ENCODE measurements at places on chromosomes 3 and 15. TPM values are rescaled to one million over a fixed set of nuclear protein-coding genes. Genes with fewer than 3 reads are reported as not detected.

DNA sequence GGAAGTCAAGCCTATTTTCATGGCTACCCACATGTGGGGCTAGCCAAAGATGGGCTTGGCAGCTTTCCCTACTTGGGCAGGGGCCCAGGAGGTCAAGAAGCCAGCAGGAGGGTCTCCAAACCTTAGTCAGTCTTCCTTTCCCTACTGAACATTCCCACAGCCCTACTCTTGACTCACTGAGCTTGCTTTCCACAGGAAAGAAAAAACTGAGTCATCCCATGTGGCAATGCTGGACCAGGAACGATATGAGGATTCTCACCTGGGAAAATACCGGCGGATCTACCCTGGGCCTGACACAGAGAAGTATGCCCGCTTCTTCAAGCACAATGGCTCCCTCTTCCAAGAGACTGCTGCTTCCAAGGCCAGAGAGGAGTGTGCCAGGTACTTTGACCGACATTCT is 3.7 kb upstream of the NGRN start:
- peak; percentile 71 for DNase-seq

GRCh38 chr15:76223521-76223920 is 87.7 kb downstream of the ETFA start:
- DNase-seq, result no peak

DNA sequence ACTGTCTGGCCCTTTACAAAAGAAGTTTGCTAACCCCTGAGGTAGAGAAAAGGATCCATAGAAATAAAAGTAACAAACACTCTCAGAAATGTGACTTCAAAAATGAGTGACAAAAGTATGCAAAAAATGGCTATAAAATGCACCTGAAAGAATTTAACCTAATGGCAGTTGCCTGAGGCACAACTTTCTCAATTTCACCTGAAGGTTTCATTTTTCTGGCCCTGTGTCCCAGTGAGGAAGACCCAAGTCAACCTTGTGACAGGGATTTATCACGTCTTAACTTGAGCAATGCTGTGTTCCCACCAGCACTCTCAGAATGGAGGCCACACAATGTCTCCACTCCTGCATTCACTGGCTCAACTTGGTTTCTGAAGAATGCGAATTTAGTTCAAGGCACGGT is 83.0 kb downstream of the FHIT start:
- DNase-seq, result no peak

GRCh38 chr3:96994988-96995387 is 180.6 kb downstream of the EPHA6 start:
- DNase-seq, result no peak

SOX2 gene
- not detected for total RNA-seq

- DNase-seq, result peak; percentile 80
Observed at GRCh38 chr3:50227390-50228183, 8.4 kb upstream of the GNAI2 start.

- DNase-seq, result no peak
Observed at GRCh38 chr15:70314018-70314354, 216.3 kb upstream of the TLE3 start.

GRCh38 chr3:153756816-153757215 is 364.4 kb upstream of the ARHGEF26 start:
- DNase-seq, result no peak

GRCh38 chr15:31458596-31459399 is 132.2 kb downstream of the KLF13 start:
- DNase-seq, result peak; percentile 37

DNA sequence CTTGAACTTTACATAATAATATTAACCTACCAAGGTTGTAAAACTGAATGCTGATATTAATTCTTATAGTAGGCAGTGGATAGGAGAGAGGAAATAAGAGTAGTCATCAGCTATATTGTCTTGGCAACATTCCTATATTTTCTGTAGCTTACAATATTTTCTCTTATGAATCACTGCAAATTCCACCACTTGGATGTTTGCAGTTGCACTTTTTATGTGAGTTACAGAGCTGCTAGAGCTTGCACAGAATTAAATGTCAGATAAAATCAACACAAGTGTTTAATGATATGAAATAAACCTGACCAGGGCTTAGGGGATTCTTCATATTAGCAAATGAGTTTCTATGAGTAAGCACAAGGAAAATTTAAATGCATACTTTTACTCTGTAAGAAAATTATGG is 1710.1 kb downstream of the SI start:
- no peak for DNase-seq

DNA sequence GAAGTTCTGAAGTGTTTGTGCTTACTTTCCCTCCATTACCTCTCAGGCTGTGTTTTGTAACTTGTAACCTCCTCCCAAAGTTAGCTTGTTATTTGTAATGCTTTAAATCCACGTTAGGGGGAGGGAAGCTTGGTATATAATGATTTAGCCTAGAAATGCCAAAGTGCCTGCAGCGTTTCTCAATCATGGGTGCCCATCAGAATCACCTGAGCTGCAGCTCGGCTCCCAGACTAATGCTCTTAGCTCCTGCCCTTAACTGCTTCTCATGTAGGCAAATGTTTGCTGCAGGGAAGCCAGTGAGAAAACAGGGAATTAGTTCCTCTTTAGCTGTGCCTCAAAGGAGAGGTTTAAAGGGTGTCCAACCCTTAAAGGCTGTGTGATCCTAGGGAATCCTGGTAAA is 219.2 kb upstream of the NAALADL2 start:
- no peak for DNase-seq

DNA sequence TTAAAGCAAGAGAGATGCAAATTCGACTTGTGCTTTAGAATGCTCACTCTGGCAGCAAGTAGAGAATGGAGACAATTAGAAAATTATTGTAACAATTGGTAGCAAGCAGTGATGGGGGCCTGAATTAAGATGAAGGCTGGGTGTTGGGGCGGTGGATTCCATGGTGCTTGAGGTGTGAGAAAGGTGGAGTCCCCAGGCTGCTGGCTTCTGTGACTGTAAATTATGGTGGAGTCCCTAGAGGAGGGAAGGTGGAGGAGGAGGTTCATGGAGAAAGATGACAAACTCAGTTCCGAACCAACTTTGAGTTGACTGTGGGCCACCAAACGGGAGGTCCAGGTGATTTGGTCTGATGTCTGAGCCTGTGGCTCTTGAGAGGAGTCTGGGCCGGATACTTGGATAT is 10.7 kb upstream of the SMAD3 start:
- no peak for DNase-seq

DNA sequence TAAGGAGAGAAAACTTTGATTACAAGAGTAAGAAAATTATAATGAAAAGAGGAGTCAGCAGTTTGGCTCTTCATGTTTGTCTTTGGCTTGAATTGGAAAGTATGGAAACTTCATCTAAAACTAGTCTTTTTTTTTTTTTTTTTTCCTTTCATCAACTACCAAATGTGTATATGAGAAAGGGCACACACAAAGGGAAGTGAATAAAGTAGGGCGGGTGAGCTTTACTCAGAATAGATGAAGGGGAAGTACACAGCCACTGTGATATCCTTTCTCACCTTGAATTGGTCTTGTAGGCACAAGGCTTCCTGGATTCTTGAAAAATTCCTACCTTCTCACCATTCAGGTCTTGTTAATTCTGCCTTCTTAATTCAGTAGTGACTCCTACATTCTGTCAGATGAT is 652.3 kb upstream of the KCNMB2 start:
- DNase-seq, result no peak

- DNase-seq, result no peak
Observed at GRCh38 chr3:95705786-95706418, 1108.5 kb upstream of the EPHA6 start.

CAPN3 gene
- under 0.01 TPM for total RNA-seq

GRCh38 chr3:101725890-101726275 is 1.5 kb downstream of the CEP97 start:
- DNase-seq, result no peak

GRCh38 chr15:88246666-88247446 is 9.7 kb downstream of the NTRK3 start:
- DNase-seq, result peak; percentile 39

GRCh38 chr15:32642667-32643435 is 1.3 kb downstream of the SCG5 start:
- peak; percentile 58 for DNase-seq

DNA sequence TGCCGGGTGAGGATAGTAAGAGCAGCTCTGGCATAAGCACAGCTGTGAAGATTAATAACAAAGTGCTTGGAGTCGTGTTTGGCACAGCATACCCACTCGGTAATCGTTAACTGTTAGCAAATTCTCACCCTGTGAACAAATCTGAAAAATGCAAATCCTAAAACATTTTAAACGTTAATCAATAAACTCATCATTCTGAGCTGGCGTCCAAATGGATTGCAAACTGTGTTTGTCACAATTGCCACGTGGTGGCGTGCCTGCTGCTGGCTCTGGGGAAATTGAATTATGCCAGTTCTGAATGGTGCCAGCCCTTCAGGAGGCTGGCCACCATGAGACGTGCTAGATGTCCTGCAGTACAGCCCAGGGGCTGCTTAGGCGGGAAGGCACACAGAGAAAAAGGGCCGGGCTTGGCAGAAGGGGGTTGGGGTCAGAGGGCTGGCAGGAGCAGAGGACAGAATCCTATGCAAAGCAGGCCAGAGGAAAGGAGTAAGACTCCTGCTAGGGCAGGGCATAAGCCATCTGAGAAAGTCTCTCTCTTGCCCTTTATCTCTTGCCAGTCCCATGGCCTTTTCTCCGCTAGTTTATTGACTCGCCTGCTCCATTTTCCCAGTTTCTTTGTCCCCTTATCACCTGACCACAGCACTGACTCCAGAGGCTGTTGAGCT is 22.1 kb upstream of the POLG start:
- DNase-seq, result no peak

DNA sequence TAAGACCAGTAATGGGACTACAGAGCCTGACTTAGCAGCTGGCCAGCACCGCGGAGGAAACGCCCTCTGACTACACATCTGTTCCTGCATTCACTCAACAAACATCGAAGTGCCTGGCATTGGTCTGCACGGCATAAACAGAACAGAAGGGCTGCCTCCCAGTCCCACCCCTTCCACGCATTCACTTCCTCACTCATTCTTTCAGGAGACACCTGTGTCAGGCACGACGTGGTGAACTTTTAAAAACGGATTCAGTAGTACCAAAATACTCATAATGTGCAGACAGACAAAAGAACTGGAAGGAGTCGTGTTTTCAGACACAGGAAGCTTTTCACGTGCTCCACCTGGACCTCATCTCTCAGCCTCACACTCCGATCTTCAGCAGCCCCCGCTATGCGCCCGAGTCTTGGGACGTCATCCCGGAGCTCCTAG is 123.3 kb downstream of the XXYLT1 start:
- peak; percentile 62 for DNase-seq

DNA sequence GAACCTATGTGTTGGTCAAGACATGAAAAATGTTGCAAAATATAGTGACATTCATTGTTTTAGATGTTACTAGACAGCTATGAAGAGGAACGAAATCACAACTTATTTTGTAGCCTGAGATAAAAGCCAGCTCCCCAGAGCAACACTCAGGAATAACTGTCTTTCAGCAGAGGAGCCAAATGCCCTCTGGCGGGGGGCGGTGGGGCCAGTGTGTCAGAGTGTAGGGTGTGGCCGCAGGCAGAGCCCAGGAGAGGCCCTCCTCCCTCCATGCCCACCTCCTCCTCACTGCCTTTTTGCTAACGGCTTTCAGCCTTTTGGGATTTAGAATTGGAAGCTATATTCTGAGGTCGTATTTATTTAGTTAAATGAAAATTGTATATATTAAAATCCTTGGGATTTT is 16.9 kb downstream of the APOD start:
- DNase-seq, result no peak

AHSG gene
- not detected for total RNA-seq

DNA sequence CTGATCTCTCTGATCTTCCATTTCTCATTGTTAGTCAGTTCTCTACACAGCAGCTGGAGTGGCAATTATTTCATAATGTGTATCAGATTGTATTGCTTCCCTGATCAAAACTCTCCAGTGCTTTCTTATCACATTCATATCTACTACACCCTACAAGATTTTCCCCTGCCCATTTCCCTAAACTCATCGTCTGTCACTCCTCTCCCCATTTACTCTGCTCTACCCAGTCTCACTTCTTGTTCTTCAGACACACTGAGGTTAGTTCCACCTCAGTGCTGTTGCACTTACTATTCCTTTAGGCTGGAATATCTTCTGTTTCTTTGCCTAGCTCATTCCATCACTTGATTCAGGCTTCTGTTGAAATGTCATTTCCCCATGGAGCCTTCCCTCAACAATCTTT is 197.1 kb downstream of the SATB1 start:
- no peak for DNase-seq

DNA sequence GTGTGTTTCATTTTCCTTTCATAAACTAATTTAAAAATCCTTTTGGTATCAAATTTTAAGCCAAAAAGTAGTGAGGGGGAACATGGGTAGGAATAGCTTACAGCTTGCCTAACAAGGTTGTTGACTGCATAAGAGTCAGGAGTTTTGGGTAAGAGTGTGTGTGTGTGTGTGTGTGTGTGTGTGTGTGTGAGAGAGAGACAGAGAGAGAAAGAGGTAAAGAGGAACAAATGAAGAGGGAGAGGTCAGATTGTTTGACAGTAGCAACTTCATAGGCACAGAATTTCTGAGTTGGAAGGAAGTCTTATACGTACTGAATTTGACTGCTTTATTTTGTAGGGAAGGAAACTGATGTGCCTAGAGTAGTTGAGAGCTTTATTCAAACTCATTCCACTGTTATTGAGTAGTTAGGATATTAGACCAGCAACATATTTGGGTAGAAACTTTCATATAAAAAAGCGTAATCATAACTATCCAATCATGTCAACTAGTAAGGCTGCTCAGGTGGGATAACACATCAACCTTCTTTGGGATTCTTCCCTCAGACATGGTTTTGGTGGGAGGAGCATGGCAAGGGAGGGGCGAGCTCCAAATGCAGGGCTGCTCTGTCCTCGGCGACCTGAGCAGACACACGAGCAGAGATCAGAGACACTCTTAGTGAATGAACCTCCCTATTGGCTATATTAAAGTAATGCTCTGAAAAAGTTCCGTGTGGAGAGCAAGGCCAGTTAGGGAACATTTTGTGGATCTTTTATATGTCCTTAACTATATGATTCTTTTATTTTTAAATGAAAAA is 86.4 kb downstream of the LPP start:
- no peak for DNase-seq

COL8A1 gene
- total RNA-seq, result 119 TPM

DNA sequence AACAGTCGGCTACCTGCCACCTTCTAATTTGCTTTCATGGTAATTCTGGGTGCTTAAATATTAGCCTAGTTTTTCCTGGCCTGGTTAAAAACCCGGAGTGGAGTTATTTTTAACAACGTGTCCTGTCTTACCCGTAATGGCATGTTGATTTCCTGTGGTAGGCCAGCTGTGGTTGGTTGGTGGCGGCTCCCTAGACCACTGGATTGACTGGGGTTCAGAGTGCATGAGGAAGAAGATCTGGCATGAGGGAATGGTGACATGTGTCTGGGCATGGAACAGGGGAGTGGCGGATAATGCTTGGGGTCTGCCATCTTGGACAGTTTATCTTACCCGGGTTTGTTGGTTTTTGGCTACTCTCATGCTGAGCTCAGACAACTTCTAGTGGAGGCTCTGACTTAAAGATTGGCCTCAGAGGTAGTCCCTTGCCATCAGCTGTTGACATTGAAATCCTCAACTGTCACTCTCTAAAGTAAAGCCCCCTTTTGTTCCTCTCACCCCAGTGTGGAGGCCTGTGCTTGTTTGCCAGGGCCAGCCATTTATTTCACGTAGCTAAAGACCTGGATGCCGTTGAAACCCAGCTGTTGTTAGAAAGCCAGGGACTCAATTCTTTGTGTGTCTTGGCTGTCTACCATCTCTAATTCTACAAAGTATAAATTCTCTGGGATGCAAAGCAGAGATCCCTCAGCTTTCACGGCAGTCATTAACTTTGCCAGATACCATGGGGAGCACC is 81.6 kb downstream of the DNASE1L3 start:
- DNase-seq, result no peak
